Spleen (tissue), 13 donors: ENCODE measurements at places on chromosomes 2 and 18.
A peak's percentile ranks its signal among the peaks of the same experiment; 100 is the strongest.

DNA sequence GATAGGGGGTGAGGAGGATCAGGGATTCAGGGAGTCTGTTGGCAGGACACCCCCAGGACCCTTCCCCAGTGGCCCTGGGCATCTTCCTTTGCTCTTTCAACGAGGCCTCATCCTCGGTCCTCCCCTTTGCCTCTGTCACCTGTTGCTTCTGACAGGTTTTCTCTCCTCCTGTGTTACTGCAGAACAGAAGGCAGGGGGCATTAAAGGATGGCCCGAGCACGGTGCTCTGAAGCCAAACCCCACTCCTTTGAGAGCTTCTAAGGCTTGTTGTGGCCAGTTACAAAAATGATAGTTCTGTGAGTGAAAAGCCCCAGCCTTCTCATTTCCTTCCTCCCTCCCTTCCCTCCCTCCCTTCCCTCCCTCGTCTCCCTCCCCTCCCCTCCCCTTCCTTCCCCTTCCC lies 82.5 kb downstream of the THNSL2 start:
- DNase-seq = no peak

- DNase-seq = no peak
Observed at GRCh38 chr2:33425586-33426031, 50.8 kb upstream of the RASGRP3 start.

GRCh38 chr18:46656326-46657114 lies 500 bp downstream of the LOXHD1 start:
- peak; percentile 65 for DNase-seq

GRCh38 chr2:102185347-102185746 lies 1.5 kb upstream of the IL1RL2 start:
- DNase-seq = no peak

- no peak for DNase-seq
Observed at GRCh38 chr2:234550511-234551107, 53.7 kb upstream of the ARL4C start.

GRCh38 chr18:51168026-51168742 lies 29.3 kb downstream of the MEX3C start:
- DNase-seq = no peak

DNA sequence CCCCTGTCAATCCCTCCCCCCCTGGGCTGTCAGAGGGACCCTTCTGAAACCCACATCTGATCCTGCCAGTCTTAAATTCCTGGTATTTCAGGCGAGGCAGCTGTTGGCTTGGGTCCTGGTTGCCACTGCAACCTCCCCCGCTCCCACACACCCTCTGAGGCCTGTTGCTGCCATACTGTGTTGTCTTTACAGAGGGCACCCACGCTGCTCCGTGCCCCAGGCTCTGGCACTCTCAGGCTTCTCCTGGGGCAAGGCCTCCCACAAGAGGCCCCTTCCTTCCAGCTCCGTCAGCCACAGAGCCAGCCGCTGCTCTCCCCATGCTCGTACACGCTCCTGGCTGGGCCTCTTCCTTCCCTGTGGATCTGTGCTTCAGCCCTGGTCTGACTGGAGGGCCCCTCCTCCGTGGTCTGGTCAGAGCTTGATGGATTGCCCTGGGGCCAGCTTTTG lies 8.6 kb downstream of the CABLES1 start:
- no peak for DNase-seq

DNA sequence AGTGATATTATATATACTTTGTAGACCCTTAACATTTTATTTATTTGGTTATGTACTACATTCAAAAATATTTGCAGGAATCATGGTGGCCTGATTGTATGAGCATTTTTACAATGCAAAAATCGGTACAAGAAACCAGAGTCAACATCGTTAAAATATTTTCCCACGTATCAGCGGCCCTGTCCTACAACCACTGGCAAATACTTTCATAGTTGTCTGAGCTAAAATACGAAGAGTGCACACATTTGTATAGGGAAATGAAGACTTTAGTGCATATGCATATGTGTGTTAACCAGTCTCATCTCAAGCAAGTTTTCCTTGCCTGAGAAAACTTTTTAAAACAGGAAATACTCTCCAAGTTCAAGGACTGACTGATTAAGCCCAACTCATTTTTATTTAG lies 35.9 kb downstream of the CCDC102B start:
- DNase-seq = no peak

- no peak for DNase-seq
Observed at GRCh38 chr2:122009561-122009960, 254.1 kb downstream of the TSN start.

GRCh38 chr18:46672062-46672970 lies 15.3 kb upstream of the LOXHD1 start:
- no peak for DNase-seq

GRCh38 chr2:190415794-190416775 lies 7.9 kb downstream of the MFSD6 start:
- DNase-seq = no peak

DNA sequence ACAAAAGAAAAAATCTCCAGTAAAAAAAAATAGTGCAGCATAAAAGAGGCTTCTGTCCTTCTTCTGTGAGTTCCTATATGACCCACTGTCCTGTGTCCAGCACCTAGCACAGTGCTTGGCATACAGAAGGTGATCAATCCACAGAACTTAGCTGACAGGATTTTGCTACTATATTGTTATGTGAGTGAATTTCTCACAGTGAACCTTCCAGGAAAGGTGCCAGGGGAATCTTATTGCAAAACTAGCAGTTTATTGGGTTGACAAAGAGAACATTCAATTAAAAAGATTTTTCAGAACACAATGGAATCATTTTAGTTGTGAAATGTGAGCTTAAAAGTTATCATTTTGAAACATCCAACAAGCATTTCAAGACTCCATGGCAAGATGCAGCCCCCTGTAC lies 12.4 kb upstream of the TRIB2 start:
- no peak for DNase-seq

- DNase-seq = peak; percentile 79
Observed at GRCh38 chr2:170928036-170928823, 823 bp upstream of the GORASP2 start.

GRCh38 chr2:38113981-38114708 lies 38.2 kb upstream of the CYP1B1 start:
- DNase-seq = no peak

DNA sequence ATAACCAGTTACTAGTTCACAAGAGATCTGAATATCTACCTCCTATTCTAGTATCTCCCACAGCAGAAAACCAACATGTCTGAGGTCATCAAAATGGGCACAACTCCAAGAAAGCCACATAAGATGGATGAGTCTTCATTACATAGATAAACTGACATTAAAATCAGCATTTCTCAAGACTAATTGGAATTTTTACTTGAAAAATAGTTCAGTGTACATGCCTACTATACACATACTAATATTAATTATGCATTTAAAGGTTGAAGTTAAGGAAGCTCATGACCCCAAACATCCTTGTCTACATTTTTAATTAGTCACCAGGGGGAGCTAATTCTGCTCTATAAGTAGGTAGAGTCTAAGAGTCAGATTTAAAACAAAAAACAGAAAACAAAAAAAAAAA lies 41.9 kb downstream of the ZNF521 start:
- DNase-seq = no peak

DNA sequence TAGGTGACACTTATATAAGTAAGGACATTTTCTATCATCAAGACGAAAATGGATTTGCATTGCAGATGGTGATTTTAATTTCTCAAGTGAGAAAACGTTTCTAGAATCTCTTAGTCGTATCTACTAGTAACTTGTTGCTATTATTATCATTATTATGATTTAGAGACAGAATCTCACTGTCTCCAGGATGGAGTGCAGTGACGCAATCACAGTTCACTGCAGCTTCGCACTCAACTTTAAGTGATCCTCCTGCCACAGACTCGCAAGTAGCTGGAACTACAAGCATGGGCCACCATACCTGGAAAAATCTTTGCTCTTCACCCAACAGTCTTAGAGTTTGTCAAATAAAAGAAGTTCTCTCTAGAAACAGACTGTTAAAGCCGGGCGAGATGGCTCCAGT lies 37.6 kb upstream of the DDX18 start:
- DNase-seq = no peak

- DNase-seq = no peak
Observed at GRCh38 chr18:76487070-76487469, 8.0 kb downstream of the ZNF516 start.

GRCh38 chr18:26301681-26302080 lies 75.4 kb downstream of the TAF4B start:
- DNase-seq = no peak

- DNase-seq = no peak
Observed at GRCh38 chr2:11710210-11710609, 36.2 kb upstream of the LPIN1 start.

GRCh38 chr2:235706506-235706905 lies 212.7 kb downstream of the AGAP1 start:
- DNase-seq = no peak

GRCh38 chr2:174158003-174158402 lies 90.3 kb downstream of the OLA1 start:
- DNase-seq = no peak

DNA sequence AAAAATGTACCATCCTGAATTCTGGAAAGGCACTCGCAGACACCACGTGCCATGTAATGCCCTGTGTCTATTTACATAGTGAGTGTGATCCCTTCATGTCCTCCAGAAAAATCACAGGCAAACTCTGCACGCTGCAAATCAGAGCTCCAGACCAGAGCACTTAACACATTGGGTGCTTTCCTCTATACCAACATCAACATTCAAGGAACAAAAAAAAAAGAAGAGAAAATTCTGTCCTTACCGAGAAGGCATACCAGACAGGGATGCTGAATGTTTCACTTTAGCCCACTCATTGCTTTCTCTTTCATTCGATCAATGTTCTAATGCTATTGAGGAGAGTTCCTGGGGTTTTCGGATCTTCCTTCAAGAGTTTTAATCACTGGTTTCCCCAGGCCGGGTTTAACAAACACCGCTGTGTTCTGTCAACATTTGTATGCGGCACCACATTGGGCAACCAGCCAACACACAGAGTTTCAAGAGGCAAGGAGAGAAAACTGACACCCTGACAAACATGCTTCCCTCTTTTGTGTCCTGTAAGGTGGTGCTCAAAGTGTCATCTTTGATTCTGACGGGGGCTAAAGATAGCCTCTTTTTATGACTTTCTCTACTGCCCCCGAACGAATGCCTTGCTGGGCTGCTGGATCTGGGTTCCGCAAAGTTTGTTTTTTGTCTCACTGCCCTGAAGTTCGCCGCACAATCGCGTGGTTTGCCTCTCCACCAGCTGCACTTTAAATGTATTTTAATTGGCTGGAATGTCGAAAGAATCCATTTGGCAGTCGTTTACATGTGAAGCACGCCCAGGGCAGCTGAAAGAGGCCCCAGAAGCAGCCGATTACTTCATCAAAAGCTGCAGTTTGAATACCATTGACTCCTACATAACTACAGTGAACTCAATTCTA lies 106.4 kb upstream of the NCKAP5 start:
- DNase-seq = no peak

DNA sequence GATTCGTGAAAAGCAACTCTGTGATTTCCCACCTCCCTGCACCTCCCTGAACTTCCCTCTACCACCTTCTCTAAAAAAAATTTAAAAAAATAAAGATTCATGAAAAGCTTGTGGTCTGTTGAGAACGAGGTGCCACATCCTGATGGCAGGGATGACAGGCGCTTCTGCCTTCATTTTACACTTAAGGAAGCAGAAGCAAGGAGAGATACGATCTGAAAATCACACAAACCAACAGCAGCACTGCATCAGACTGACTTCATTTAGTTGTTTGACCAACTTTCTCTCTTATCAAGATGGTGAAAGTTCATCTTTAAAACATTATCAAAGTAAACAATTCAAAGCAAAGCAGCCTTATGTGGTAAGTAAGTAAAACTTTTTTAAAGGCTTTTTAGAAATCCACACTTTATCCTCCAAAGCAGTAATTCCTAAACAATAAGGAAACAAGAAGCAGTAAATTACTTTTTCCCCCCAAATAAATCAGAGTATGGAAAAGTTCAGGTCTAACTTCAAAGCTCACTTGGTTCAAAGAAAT lies 15.5 kb downstream of the WDFY1 start:
- no peak for DNase-seq

GRCh38 chr2:7508296-7508943 lies 591.2 kb downstream of the RNF144A start:
- no peak for DNase-seq

- DNase-seq = peak; percentile 72
Observed at GRCh38 chr2:120873958-120874887, 138.6 kb downstream of the GLI2 start.

DNA sequence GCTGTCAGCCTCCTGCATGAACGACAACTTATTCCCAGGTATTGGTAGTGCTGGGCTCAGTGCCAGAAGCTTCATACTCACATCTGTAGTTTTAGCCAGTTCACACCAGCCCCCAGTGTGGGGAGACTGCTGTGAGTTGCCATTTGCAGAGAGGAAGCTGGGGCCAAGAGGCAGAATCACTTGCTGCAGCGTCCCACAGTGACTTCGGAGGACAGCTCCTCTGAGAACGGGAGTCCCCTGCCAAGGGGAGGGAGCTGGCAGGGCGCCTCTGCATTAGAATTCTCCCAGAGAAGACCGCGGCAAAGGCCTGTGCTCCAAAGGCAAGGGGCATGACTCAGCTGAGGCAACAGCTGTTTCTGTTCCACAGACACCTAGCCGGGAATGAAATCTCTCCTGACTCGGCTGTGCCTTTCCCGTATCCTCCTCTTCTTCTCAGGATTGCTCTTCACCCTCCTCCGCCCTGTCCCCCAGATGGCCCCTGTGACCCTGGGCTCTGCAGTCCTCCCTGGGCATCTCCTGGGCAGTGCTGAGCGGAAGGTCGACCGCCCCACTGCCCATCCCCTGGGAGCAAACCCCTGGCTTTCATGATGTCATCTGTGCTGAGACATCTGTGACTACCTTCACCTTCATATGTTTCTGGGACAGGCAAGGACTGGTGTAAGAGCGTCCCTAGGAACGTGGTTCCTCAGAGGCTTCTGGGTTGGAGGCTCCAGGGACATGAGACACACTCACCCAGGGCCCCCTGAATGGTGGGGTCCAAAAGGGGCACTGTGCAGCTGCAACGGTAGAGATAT lies 18.0 kb downstream of the MAL start:
- peak; percentile 20 for DNase-seq

GRCh38 chr2:161998857-161999256 lies 75.2 kb downstream of the DPP4 start:
- DNase-seq = no peak

GRCh38 chr2:43324259-43325106 lies 98.1 kb upstream of the ZFP36L2 start:
- DNase-seq = no peak

DNA sequence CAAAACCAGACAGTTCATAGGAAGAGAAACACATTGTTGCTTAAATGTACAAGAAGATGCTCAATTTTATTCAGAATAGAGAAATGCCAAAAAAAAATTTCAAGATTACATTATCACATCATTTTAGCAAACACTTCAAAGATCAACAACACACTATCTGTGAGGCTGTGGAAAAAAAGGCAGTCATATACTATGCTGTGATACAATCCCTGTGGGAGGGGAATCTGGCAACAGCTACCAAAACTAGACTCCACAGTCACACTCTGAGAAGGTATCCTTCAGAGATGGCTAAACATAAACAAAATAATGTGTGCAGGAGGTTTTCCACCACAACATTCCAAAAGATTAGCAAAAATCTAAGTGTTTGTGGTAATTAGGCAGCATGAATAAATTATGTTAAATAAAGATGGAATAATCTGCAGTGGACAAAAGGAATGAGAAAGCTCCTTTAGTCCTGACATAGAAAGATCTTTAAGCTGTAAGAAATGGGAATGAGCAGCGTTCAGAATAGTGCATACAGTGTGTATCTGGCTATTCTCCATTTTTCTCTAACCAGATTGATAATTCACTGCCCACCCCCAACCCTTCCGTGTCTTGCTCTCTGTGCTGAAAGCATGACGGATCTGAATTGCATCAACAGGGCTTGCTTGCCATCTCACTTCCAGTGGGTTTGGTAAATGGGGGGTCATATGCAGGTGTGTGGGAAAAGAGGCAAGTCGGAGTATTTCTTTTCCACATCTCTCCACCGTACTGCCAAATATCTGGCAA lies 329.6 kb downstream of the MBD2 start:
- no peak for DNase-seq
